EL (cell line): ENCODE measurements at places on chromosomes 7 and 10.
A peak's percentile ranks its signal among the peaks of the same experiment; 100 is the strongest.

- DNase-seq, result no peak
Measured at GRCh38 chr7:41881331-41882130, 178.6 kb upstream of the INHBA start.

GRCh38 chr10:25101461-25102146, 73.2 kb upstream of the GPR158 start:
- no peak for DNase-seq

- DNase-seq, result no peak
Measured at GRCh38 chr10:23053036-23053435, 42.3 kb upstream of the MSRB2 start.

- DNase-seq, result no peak
Measured at GRCh38 chr10:71494980-71495381, 98.3 kb downstream of the CDH23 start.

GRCh38 chr7:100801833-100802568, 25.3 kb downstream of the EPHB4 start:
- DNase-seq, result peak; percentile 99

DNA sequence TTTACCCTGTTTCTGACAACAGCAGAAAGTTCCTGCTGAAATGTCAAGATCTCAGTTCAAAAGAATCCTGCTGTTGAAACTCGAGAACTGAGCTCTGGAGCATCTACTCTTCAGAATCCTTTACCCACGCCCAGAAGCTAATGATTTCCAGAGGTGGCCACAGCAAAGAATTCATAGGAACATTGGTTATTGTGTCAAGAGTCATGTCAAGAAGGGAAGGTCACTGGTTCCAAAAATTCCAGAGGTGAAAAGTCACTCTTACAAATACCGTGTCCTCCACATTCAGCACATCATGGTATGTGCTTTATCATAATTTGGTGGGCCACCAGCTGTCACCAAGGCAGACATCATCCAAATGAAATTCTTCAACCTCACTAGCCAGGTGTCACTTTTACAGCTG, 394.4 kb upstream of the NPVF start:
- DNase-seq, result no peak
